ENCODE measurements at places on chromosomes 7 and 10.

DNA sequence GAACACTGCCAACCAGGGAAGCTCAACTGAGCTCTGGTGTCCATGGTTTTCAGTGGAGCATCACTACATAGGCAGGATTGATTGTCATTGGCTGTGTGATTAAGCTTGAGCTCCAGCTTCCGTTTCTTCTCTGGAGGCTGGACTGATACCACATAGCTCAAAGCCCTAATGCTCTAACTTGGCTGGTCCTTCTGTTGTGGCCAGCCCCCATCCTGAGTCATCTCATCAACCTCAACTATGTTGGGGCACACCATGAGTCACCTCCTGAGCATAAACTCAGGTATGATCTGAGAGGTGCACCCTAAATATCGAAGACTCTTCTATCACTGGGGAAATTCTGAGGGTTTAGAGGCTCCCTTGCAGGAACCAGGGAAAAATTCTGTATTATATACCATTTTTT lies 114.5 kb upstream of the INHBA start:
- H3K4me1 ChIP-seq = no peaks in the 10 kb centered on the region
- no peak for DNase-seq
- H3K27me3 ChIP-seq = no peaks in the 10 kb centered on the region
- H3K4me3 ChIP-seq = no peak overlapping the region
- no peak overlapping the region for H3K27ac ChIP-seq

DNA sequence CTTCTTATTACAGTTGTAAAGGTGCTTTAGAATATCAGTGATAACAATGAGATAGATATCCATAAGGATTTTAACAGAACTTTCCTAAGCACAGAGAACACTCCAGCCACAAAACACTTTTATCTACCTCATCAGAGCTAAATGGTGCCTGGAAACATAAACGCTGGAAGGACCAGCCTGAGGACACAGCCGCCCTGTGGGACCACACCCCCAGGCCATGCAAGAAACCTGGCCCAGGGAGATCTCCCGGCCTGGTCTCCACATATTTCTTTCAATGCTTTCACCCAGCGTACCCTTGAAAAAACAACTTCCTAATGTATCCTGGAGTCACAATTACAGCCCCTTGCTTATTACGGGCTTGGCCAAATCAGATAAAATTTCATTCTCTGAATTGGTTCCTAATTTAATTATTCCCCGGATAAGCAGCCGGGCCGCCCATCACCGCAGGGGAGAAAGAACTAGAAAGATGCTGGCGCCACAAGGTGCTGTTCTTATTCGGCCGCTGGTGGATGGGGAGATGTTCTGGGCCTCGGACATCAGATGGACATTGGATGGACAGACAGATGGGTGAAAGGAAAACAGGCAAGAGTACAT lies 11.8 kb downstream of the CHST15 start:
- H3K4me1 ChIP-seq = no peaks in the 10 kb centered on the region
- no peaks in the 10 kb centered on the region for H3K27me3 ChIP-seq
- no peak overlapping the region for H3K27ac ChIP-seq
- DNase-seq = no peak
- H3K4me3 ChIP-seq = no peak overlapping the region

DNA sequence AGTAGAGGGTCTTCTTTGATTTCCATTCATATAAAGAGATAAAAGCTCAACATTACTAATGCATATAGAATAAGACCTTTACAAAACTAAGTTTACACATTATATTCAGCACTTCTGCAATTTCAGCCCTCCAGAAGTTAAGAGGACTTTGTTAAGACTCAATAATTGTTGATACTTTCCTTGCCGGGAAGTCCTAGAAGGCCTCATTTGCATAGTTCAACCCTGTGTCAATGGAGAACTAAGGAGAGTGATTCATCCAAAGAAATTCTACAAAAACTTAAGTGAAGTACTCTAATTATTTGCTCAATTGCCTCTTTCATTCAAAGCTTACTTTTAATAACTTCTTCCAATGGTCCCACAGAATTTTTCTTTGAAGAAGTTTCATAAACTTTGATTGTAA lies 1060.3 kb upstream of the CELF2 start:
- no peak overlapping the region for H3K27ac ChIP-seq
- no peak overlapping the region for H3K4me3 ChIP-seq
- DNase-seq = no peak
- no peaks in the 10 kb centered on the region for H3K4me1 ChIP-seq

DNA sequence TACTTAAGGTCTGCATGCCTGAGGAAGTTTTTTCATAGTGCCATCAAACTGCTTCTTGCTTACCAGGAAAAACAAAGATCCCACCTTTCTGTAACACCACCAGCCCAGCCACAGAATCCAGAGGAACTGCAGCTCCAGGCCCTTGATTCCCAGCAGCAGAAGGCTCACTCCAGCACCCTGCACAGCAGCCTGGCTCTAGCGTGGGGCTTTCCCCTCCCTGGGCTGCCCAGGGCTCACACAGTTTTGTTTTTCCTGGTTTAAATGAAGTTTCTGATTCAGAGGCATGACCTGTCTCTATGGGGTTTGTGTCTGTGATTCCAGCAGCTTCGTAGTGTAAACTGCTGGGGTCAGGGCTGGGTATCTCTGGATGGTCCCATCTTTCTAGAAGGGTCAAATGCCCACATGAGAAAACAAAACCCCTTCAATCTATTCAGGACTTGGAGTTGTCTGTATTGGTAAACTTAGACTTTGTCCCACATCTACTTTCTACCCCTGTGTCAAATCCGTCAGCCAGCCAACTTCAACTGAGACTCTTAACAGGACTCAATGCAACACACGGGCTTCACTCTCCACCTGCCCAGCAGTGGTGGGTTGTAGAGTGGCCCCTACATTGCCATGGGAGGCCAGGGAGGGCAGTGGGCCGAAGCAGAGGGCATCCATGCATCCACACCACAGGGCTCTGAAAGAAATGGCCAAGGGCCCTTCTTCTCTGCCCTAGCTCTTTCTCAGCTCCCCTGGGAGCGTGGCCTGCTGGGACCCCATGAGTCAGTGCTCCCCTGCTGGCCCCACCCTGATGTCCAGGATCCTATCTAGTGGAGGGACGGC lies 73.6 kb downstream of the ATXN7L1 start:
- H3K4me1 ChIP-seq = no peaks in the 10 kb centered on the region
- no peak for DNase-seq
- no peaks in the 10 kb centered on the region for H3K36me3 ChIP-seq

- H3K36me3 ChIP-seq = no peaks in the 10 kb centered on the region
- no peaks in the 10 kb centered on the region for H3K27me3 ChIP-seq
- H3K27ac ChIP-seq = no peak overlapping the region
Observed at GRCh38 chr7:103967401-103967800, 22.1 kb downstream of the RELN start.

- H3K36me3 ChIP-seq = no peaks in the 10 kb centered on the region
- no peaks in the 10 kb centered on the region for H3K4me1 ChIP-seq
- no peaks in the 10 kb centered on the region for H3K27me3 ChIP-seq
- no peak overlapping the region for H3K4me3 ChIP-seq
- DNase-seq = no peak
Observed at GRCh38 chr7:80940539-80941207, 21.8 kb upstream of the SEMA3C start.

- peak overlapping the region; percentile 63 for H3K4me3 ChIP-seq
- peak; percentile 41 for DNase-seq
- no peaks in the 10 kb centered on the region for H3K4me1 ChIP-seq
- H3K27me3 ChIP-seq = no peaks in the 10 kb centered on the region
- peak overlapping the region; percentile 88 for H3K27ac ChIP-seq
Observed at GRCh38 chr7:99473315-99473596, 566 bp downstream of the ZNF789 start.

DNA sequence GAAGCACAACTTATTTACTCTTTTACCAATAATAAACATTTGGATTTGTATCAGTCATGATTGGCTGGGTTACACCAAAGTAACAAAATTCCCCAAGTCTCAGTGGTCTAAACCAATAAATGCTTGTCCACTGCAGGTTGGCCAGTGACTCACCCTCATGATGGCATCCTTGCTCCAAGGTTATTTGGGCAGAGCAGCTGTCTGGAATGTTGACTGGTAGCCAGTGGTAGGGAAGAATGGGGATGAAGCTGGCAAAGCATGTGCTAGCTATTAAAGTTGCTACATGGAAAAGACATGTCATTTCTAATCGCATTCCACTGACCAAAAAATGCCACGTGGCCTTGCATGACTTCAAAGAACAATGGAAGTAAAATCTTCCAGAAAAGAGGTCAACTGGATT lies 1168.7 kb upstream of the CELF2 start:
- no peaks in the 10 kb centered on the region for H3K27me3 ChIP-seq
- no peaks in the 10 kb centered on the region for H3K4me1 ChIP-seq
- no peak overlapping the region for H3K27ac ChIP-seq

- H3K36me3 ChIP-seq = no peaks in the 10 kb centered on the region
- no peaks in the 10 kb centered on the region for H3K27me3 ChIP-seq
- peak overlapping the region; percentile 92 for H3K4me3 ChIP-seq
- peak overlapping the region; percentile 99 for H3K27ac ChIP-seq
Observed at GRCh38 chr10:79066411-79067240, 2.1 kb upstream of the ZMIZ1 start.

- no peak overlapping the region for H3K27ac ChIP-seq
- H3K4me3 ChIP-seq = no peak overlapping the region
- no peak for DNase-seq
- H3K27me3 ChIP-seq = no peaks in the 10 kb centered on the region
- H3K36me3 ChIP-seq = no peaks in the 10 kb centered on the region
- no peaks in the 10 kb centered on the region for H3K4me1 ChIP-seq
Observed at GRCh38 chr10:45407542-45407941, 33.5 kb downstream of the ALOX5 start.

All from prostate gland (tissue), 2 donors.